Spinal cord (tissue), 10 donors: ENCODE measurements at places on chromosomes 1 and 21.

DNA sequence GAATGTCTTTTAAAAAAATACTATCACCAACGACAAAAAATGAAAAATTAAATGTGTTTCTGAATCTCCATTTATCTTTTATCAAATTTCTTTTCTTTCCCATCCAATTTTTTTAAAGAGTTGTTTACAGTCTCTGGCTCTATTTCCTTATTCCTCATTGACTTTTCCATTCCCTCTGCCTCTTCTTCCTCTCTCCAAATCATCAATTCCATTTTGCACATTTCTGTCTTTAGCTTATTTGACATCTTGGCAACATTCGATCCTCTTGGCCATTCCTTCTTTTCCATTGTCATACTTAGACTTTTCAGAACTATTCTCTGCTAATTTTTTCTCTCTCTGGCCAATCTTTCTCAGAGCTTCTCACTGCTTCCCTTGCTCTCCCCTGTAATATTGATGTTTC, 497.6 kb downstream of the PLPP3 start:
- H3K36me3 ChIP-seq = no peaks in the 10 kb centered on the region
- H3K27me3 ChIP-seq = no peaks in the 10 kb centered on the region
- H3K4me3 ChIP-seq = no peak overlapping the region
- no peak overlapping the region for H3K27ac ChIP-seq
- no peak for DNase-seq
- no peaks in the 10 kb centered on the region for H3K4me1 ChIP-seq

DNA sequence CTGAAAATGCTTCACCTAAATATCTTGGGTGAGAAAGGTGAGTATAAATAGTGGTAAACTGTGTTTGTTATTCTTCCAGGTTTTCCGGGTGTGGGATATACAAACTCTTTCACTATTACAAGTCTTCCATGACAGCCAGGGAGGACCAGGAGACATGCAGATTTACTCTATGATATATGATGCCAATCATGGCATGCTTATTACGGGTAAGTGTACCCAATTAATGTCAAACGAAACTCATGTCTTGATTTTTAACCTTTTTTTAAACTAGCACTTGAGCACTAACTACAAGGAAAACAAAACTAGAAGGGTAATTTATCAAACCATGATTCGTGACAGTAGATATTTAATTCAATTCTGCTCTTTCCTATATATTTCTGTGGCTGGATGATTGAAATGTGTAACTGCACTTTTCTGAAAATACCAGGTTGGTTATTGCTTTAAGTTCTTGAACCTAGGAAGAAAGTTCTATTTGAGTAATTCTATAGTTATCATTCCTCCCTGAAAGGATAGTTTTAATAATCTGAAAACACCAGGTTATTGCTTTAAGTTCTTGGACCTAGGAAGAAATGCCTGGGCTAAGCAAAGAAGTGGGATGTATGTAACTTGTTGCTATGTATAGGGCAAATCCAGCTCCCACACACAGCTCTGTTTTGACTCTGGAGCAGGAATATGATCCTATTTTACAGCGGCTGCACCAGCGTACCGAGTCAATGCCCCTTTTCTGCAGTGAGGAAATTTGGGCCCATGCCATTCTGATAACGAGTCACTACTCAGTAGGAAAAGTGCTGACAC, 86.4 kb downstream of the WDR64 start:
- no peaks in the 10 kb centered on the region for H3K36me3 ChIP-seq
- no peaks in the 10 kb centered on the region for H3K4me1 ChIP-seq
- H3K4me3 ChIP-seq = no peak overlapping the region

GRCh38 chr21:33587792-33588484, 546 bp downstream of the DONSON start:
- H3K4me3 ChIP-seq = peak overlapping the region; percentile 64
- peaks cover 4% of the 10 kb centered on the region for H3K4me1 ChIP-seq
- peaks cover 8% of the 10 kb centered on the region for H3K36me3 ChIP-seq
- no peaks in the 10 kb centered on the region for H3K27me3 ChIP-seq
- peak overlapping the region; percentile 67 for H3K27ac ChIP-seq

DNA sequence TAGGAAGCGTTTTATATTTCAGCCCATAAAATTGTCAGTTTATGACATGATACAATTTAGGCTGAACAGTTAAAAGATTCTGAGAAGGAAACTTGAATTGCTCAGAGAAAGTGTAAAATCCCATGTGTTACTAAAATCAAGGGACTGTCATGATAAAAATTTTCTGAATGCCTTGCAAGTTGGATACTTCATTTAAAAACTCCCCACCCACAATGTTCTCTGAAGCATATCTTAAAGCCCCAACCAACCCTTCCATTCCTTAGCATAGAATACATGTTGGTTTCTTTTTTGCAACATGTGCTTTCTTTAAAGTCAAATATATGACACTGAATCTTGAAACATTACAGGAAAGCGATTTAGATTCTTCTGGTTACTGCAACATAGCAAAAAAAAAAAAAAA, 97.4 kb downstream of the MRPL39 start:
- H3K4me1 ChIP-seq = no peaks in the 10 kb centered on the region
- H3K27me3 ChIP-seq = no peaks in the 10 kb centered on the region
- H3K4me3 ChIP-seq = no peak overlapping the region
- no peak overlapping the region for H3K27ac ChIP-seq
- no peaks in the 10 kb centered on the region for H3K36me3 ChIP-seq
- no peak for DNase-seq

DNA sequence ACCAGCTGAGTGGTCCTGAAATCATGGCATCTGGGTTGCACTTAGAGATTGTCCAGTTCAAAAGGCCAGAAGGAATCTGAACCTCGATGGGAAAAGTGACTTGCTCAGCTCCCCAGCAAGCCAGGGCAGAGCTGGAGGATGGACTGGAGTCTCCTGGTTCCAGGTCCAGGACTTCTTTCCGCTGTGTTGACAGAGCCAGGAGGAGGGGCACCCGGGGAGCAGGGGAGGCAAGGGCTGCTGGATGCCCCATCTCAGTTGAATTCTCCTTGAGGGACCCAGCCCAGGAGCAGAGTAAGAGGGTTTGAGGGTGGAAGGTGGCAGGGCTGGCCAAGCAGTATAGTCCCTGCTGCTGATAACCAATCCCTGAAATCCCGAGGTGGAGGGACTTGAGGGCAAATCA, 2.4 kb upstream of the ALPL start:
- no peak for DNase-seq
- no peaks in the 10 kb centered on the region for H3K36me3 ChIP-seq
- peaks cover 33% of the 10 kb centered on the region for H3K4me1 ChIP-seq
- H3K27me3 ChIP-seq = peaks cover 26% of the 10 kb centered on the region

GRCh38 chr21:18985584-18985983, 582.0 kb upstream of the TMPRSS15 start:
- no peak overlapping the region for H3K4me3 ChIP-seq
- no peaks in the 10 kb centered on the region for H3K27me3 ChIP-seq
- H3K36me3 ChIP-seq = no peaks in the 10 kb centered on the region
- H3K4me1 ChIP-seq = peaks cover 8% of the 10 kb centered on the region
- DNase-seq = no peak
- no peak overlapping the region for H3K27ac ChIP-seq

DNA sequence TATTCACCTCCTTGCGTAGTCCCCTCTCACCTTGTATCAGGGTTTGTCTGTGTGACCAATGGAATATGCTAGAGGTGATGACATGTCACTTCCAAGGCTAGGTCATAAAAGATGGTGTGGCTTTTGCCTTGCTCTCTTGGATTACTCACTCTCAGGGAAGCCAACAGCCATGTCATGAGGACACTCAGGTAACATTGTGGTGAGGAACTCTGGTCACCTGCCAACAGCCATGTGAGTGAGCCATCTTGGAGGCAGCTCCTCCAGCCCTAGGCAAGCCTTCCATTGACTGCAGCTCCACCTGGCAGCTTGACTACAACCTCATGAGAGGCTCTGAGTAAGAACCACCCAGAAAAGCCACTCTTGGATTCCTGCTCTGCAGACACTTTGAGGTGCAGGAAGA, 11.0 kb upstream of the HEYL start:
- H3K36me3 ChIP-seq = no peaks in the 10 kb centered on the region
- H3K4me1 ChIP-seq = peaks cover 21% of the 10 kb centered on the region
- no peak overlapping the region for H3K4me3 ChIP-seq

GRCh38 chr1:207898260-207898659, 12.7 kb downstream of the CD34 start:
- H3K4me1 ChIP-seq = peaks cover 6% of the 10 kb centered on the region
- H3K4me3 ChIP-seq = no peak overlapping the region
- no peak for DNase-seq

DNA sequence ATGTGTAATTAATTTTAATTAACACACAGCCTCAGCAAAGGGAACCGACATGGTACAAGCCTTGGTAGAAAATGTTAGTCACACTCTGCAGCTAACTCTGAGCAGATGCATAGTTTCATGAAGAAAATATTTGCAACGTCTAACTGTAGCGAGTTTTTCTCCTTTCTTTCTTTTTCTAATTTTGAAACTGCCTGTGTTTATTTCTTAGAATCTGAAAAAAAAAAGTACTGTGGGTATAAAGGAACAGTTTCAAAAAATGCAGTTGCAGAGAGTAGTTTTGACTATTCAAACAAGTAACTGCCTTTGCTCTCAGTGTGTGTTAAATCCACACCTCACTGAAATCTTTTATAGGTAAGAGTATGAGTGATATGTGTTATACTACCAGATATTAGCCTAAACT, 149.9 kb upstream of the C1orf105 start:
- H3K4me1 ChIP-seq = no peaks in the 10 kb centered on the region
- no peaks in the 10 kb centered on the region for H3K36me3 ChIP-seq
- H3K27ac ChIP-seq = peak overlapping the region; percentile 15

GRCh38 chr21:34979383-34979782, 69.7 kb downstream of the RUNX1 start:
- H3K4me3 ChIP-seq = no peak overlapping the region
- no peak overlapping the region for H3K27ac ChIP-seq
- H3K36me3 ChIP-seq = no peaks in the 10 kb centered on the region
- no peaks in the 10 kb centered on the region for H3K27me3 ChIP-seq

GRCh38 chr1:186152620-186153239, 222.3 kb downstream of the TPR start:
- no peaks in the 10 kb centered on the region for H3K36me3 ChIP-seq
- H3K4me3 ChIP-seq = no peak overlapping the region
- H3K4me1 ChIP-seq = peaks cover 2% of the 10 kb centered on the region
- no peak overlapping the region for H3K27ac ChIP-seq

DNA sequence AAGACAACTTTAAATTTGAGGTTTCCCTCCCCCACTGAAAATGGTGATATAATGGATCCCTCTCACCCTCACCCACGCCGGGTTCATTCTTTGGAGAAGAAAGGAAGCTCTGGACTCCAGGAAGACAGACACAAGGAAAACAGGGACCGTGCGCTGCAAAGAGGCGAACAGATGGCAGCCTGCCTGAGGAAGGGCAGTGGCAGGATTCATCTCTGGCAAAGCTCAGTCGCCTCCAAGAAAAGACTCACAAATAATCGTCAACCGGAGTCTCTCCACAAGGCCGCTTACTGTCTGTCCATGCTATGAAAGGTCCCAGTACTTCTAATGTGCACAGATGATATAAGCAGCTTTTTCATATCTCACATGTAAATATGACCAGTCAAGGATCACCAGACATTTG, 110.3 kb downstream of the TIAM1 start:
- H3K27me3 ChIP-seq = no peaks in the 10 kb centered on the region
- no peak for DNase-seq
- no peaks in the 10 kb centered on the region for H3K4me1 ChIP-seq

DNA sequence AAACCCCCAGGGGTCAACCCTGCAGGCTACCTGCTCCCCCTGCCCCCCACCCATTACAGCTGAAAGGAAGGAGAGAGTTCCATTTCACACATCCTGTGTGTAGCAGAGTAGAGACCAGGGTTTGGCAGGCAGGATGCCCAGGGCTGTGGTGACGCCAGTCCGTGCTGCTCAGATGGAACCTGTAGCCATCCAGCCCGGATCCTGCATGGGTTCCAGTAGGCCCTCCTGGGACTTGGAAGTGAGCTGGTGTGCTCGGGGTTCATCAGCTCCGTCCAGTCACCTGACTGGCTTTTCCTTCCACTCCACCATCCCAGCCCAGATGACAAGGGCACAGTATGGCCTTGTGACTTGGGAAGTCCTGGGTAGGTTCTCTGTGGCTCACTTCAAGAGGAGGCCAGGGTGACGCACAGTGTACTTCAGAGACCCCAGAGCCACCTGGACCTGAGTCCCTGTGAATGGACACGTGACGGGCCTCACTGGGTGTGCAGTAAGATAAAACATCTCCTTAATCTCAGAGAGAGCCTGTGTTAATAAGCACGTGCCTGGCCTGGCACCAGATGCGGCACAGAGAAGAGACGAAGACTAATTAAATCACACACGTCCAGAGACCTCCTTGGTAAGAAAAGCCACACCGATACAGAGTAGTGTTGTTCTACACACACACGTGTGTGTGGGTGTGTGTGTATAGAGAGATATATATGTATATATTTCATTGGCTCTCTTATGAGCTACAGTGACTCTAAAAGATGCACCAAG, 16.0 kb downstream of the ITPKB start:
- no peak overlapping the region for H3K4me3 ChIP-seq
- H3K27me3 ChIP-seq = no peaks in the 10 kb centered on the region
- H3K27ac ChIP-seq = peak overlapping the region; percentile 57

GRCh38 chr1:56511364-56511763, 68.0 kb downstream of the PLPP3 start:
- H3K4me3 ChIP-seq = no peak overlapping the region
- no peak for DNase-seq
- peaks cover 27% of the 10 kb centered on the region for H3K36me3 ChIP-seq
- no peak overlapping the region for H3K27ac ChIP-seq
- no peaks in the 10 kb centered on the region for H3K27me3 ChIP-seq
- H3K4me1 ChIP-seq = peaks cover 25% of the 10 kb centered on the region

- H3K36me3 ChIP-seq = no peaks in the 10 kb centered on the region
- no peaks in the 10 kb centered on the region for H3K27me3 ChIP-seq
- DNase-seq = no peak
- H3K4me1 ChIP-seq = peaks cover 7% of the 10 kb centered on the region
These were observed 34.6 kb downstream of the OVAAL start for GRCh38 chr1:180593382-180593781.

DNA sequence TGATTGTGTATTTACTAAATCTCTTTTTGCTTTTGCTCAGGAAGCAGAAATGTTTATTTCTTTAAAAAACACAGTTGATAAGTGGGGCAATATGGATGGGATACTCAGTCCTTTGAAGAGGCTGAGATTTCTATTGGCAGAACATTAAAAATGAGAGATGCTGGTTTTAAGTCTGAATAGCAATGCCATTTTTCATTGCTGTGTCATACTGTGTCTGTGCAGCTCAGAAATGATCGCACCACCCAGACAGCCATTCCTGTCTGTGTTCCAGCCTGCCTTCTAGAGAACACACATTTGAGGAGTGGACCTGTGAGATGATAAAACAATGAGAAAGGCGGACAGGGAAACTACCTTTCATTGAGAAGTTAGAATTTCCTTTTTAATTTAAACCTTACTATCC, 231.2 kb upstream of the USP24 start:
- no peaks in the 10 kb centered on the region for H3K27me3 ChIP-seq
- H3K27ac ChIP-seq = no peak overlapping the region
- DNase-seq = no peak
- H3K4me1 ChIP-seq = no peaks in the 10 kb centered on the region

GRCh38 chr1:18452550-18452949, 28.2 kb upstream of the KLHDC7A start:
- DNase-seq = peak; percentile 51
- no peaks in the 10 kb centered on the region for H3K36me3 ChIP-seq
- no peak overlapping the region for H3K27ac ChIP-seq
- no peaks in the 10 kb centered on the region for H3K4me1 ChIP-seq

GRCh38 chr1:234047123-234047522, 142.6 kb downstream of the SLC35F3 start:
- H3K4me1 ChIP-seq = no peaks in the 10 kb centered on the region
- no peaks in the 10 kb centered on the region for H3K27me3 ChIP-seq
- no peak for DNase-seq
- H3K36me3 ChIP-seq = no peaks in the 10 kb centered on the region
- no peak overlapping the region for H3K27ac ChIP-seq
